ENCODE measurements at places on chromosomes 2 and 18.

- peak; percentile 2 for DNase-seq
Measured at GRCh38 chr2:157627594-157628476, 829 bp downstream of the ACVR1C start.

DNA sequence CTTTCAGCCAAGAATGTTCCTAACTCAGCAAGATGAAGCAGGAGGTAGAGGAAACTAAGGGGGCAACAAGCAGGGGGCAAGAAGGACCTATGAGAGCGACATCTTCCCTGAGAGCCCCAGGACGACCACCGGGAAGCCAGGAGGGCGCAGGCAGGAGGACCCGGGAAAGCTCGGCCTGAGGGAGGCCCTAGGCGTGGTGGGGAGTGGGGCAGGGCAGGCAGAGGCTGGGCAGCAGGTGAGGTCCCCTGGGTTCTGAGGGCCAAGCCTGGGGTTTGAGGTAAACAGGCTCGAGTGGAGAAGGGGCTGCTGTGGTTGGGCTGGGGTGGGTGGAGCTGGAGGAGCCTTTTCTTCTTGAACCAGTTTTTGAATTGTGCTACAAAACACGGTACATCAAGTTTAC lies 1.3 kb upstream of the ALPI start:
- DNase-seq: no peak

- peak; percentile 76 for DNase-seq
Measured at GRCh38 chr2:26503231-26503880, 25.4 kb upstream of the OTOF start.

GRCh38 chr2:85502720-85503119 lies 36.2 kb upstream of the MAT2A start:
- DNase-seq: no peak

GRCh38 chr18:63570721-63571120 lies 16.4 kb upstream of the SERPINB13 start:
- DNase-seq: no peak

GRCh38 chr2:239606741-239607516 lies 206.1 kb upstream of the HDAC4 start:
- DNase-seq: no peak

GRCh38 chr2:222865301-222865700 lies 4.5 kb downstream of the ACSL3 start:
- DNase-seq: no peak

- no peak for DNase-seq
Measured at GRCh38 chr2:70738159-70738558, 29.8 kb downstream of the ADD2 start.

- no peak for DNase-seq
Measured at GRCh38 chr18:24949908-24950307, 402.1 kb downstream of the ZNF521 start.

DNA sequence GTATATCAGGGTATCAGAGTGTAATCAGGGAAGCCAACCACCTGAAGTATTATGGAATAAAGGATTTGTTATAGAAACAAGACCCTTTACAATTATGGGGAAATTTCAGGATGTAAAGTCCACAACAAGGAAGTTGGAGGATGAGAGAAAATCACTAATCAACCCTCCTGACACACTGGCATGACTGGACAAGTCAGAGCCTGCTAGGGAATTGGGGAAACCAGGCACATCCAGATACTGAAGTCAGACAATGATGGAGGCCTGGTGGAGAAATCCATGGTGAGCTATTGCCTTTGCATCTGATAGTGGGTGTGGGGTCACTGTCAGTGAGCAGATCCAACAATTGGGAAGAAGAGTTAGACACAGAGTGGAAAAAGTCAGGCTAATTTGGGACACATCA lies 158.8 kb upstream of the FBXO11 start:
- DNase-seq: no peak

DNA sequence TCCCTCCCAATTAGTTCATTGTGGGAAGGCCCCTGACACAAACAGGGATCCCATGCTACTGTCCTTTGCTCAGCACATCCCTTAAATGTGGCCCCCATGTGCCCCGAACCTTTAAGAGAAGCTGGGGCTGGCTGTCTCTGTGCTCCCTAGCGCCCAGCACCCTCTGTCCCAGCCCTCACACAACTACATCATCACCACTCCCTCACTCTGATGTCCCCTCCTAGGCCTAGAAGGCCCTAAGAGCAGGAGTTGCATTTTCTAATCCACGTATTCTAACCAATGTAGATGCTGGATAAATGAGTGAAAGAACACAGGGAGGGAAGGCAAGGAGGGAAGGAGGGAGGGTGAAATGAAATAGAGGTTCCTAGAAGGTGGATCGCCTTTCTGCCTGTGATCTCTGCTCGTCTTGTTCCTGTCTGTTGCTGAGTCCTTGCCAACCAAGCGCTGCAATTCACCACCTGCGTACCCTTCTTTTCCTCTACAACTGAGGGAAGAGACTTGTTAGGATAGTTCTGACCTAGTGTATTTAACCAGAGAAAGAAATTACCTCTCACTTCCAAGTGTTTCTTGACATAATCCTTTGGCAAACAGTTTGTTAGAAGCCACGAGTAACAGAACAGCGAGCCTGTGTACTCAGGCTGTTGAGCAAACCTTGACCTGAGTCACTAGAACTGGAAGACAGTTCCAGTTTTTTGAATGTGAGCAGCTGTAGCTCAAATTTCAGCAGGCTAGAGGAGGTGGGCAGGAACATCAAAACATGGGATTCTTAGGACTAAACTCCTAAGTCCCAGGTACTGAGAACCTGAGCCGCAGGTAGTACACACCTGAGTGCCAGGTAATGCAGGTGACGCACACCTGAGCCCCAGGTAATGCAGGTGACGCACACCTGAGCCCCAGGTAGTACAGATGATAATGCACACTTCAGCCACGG lies 181.5 kb upstream of the ID2 start:
- DNase-seq: no peak

DNA sequence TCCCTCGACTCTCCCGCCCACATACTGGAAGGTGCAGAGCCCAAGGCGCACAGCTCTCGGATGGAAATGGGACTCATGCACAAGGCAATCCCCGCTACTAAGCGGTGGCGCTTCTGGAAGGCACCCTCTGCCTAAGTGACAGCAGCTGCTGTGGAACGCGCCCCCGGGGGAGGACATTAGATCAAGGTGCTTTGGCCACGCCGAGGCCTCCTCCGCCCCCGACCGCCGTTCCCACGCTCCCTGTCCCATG lies 202 bp downstream of the MCEE start:
- no peak for DNase-seq

DNA sequence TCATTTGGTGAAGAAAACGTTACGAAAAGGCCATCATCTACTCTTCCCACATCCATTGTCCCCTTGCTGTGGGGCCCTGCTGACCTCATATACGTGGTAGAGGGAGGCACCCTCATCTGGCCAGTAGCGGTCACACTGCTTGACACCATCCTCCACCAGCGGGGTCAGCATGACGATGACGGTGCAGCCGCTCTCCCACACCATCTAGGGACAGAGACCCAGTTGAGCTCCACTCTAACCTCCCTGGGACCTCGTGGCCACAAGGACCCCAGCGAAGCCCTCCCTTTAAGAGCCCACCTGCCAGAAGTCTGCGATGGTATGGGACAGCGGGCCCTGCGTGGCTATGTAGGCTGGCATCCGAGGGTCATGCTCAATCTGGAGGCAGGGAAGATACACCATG lies 13.1 kb downstream of the PTPRN start:
- DNase-seq: no peak

- peak; percentile 60 for DNase-seq
Measured at GRCh38 chr2:224764565-224765236, 48.5 kb upstream of the CCDC195 start.

DNA sequence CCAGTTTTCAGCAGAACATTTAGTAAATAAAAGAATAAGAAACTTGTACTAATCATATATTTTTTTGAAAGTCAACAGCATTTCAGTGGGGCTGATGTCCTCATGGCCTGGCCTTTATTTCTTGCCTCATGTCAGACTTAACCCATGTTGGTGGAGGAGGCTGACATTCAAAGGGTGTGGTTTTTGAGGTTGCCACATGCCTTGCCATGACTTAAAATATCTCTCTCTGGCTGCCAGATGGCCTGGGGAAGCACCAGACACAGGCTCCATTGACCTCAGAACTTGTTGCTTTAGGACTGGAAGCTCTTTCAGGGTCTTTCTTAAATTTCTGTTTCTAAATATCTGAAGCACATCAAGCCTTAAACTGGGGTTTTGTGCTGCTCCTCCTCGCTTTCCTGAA lies 32.5 kb upstream of the CD28 start:
- DNase-seq: no peak

DNA sequence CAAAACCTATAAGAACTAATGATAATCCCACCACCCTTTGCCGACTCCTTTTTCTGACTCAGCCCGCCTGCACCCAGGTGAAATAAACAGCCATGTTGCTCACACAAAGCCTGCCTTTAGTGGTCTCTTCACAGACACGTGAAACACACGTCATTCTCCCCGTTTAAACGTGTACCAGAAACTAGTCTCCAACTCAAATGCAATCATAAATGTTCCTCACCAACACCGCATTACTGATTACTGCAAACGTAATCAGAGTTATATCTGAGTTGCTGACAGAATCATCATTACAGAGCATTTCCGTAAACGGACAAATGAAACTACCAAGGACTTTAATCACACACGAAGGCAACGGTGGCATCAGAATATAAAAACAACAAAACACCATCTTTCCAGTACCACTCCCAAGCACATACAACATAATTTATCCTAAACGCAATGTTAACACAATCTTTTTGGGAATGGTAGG lies 1.9 kb downstream of the CLK1 start:
- DNase-seq: no peak

DNA sequence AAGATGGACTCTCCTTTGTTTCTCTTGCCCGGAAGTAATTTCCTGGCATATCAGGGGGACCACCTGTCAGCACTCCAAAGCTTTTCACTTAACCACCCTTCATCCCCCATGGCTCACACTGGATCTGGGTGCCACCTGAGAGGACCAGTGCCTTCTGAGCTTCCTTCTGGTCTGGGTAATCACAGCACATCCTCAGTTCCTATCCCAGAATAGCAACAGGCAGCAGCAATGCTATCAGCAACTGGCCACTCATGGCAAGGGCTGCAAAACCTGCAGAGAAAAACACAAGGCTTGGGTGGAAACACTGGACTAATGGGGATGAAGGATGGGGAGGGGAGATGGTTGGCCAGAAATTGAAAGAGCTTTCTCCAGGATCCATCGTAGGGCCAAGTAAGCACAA lies 59.9 kb upstream of the STPG4 start:
- DNase-seq: no peak

DNA sequence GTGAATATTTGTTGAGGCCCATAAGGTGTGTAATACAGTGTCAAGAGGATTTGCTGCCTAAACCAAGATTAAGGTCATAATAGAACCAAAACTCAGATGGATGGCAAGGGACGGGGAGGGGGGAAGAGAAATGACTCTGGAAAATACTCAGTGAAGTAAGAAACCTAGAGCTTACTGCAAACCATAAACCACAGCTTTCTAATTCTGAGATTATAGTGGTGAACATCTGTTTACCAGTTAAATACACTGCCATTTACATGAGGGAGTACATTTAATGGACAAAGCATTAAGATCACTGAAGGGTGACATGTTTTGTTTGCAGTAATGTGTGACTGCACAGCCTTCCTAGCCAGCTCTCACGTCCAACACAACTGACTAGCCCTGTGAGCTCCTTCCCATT lies 19.8 kb downstream of the EVX2 start:
- DNase-seq: no peak

- DNase-seq: no peak
Measured at GRCh38 chr2:236769981-236770671, 200.5 kb downstream of the ACKR3 start.

GRCh38 chr2:106189764-106190468 lies 4.2 kb downstream of the UXS1 start:
- no peak for DNase-seq

- no peak for DNase-seq
Measured at GRCh38 chr2:9654452-9655100, 23.8 kb upstream of the YWHAQ start.

GRCh38 chr2:31129375-31130171 lies 8.7 kb downstream of the GALNT14 start:
- DNase-seq: no peak

DNA sequence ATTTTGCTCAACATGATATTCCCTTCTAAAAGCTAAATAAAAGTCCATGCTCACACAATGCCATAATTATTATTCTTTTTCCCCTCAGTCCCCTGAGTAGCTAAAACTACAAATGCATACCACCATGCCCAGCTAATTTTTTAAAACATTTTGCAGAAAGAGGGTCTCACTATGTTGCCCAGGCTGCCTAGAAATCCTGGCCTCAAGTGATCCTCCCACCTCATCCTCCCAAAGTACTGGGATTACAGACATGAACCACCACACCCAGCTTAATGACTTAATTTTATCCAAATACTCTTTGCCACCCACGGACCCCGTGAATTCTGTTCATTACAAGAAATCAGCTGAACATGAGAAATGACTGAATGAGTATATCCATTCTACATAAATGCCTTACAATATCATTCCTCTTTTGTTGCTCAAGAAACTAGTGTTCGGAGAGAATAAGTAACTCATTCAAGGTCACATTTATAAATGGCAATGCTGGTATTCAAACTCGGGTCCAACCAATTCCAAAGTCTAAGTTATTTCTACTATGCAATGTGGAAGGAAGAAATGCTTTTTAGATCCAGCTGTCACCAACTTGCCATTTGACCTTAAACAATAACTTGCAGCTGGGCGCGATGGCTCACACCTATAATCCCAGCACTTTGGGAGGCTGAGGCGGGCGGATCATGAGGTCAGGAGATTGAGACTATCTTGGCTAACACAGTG lies 59.8 kb downstream of the NOL10 start:
- no peak for DNase-seq

DNA sequence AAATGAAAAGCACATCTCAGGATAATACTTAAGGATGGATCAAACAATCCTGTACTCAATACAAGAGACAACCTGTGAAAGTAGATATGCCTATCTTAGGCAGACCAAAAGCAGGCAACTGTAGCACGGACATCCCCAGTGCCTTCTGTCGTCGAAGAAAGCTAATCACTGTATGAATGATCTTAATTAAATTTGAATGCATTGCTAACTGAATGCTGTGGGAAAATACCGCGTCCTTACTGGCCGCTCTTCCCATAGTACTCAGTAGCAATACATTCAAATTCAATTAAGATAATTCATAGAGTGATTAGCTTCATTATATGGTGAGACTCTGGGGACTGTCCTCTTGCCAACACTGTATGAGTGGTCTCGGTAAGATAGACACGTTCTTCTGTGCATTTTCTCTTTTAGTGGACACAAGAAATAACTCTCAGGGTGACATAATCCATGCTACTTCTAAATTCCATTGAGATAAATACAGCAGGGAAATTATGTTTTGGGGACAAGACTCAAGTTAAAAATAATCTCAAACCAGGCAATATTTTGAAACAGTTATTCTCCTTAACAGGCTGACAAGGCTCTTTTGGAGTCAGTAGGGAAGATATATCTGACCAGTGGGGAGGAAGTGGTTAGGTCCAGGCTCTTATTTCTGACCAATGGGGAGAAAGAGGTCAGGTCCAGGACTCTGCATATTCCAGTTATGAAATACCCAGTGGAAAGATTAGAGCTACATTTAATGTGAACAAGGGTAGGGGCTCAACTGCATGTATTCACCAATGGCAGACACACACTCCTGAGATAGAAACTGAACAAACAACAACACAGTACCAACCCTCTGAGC lies 97.3 kb downstream of the DOCK10 start:
- DNase-seq: no peak

Measured in germinal center (tissue), 1 donor.